ENCODE measurements at places on chromosomes 7 and 10.

- DNase-seq = no peak
Measured at GRCh38 chr10:36880898-36881297, 244.5 kb upstream of the ANKRD30A start.

DNA sequence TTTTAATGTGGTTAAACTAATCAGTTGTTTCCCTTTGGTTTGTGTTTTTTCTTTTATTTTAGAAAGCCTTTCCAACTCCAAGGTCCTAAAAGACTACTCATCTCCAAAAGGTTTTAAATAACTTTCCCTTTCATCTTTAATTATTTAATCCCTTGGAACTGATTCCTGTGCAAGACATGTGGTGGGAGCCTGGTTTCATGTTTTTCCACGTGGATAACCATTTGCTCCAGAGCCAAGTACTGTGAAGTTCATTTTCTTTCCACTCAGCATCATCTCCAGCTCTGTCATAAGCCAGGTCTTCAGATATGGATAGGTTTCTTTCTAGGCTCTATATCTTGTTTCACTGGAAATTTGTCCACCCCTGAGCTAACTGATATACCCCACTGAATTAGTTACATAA, 16.7 kb downstream of the PPP1R3C start:
- peak; percentile 93 for DNase-seq

GRCh38 chr7:11228515-11228914, 254.8 kb downstream of the PHF14 start:
- DNase-seq = no peak

DNA sequence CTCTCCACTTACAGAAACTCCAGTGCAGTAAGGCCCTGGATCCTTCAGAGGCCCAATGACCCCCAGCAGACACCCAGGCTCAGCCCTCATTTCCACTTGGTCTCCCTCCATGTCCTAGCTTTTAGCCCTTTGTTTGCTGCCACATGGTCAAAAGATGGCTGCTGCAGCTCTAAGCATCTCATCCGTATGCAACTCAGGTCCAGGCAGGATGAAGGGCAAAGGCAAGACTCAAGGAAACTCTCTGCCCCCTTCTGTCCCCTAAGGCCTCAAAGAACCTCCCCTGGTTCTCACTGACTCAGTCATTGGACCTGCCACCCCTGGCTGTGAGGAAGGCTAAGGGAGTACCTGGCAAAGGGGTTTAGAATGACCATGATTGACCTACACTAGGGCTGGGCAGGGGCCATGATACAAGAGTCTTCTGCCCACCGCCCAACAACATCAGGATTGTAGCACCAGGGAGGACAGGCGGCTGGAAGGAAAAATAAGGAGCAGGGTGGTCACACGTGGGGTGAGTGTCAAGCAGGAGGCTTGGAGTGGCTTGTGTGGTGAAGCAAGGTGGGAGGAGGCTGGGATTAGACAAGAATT, 303.8 kb upstream of the ZMIZ1 start:
- no peak for DNase-seq

GRCh38 chr10:4847561-4848355, 21.8 kb downstream of the AKR1E2 start:
- peak; percentile 71 for DNase-seq

GRCh38 chr10:109966961-109967738, 40.6 kb upstream of the ADD3 start:
- DNase-seq = peak; percentile 72

DNA sequence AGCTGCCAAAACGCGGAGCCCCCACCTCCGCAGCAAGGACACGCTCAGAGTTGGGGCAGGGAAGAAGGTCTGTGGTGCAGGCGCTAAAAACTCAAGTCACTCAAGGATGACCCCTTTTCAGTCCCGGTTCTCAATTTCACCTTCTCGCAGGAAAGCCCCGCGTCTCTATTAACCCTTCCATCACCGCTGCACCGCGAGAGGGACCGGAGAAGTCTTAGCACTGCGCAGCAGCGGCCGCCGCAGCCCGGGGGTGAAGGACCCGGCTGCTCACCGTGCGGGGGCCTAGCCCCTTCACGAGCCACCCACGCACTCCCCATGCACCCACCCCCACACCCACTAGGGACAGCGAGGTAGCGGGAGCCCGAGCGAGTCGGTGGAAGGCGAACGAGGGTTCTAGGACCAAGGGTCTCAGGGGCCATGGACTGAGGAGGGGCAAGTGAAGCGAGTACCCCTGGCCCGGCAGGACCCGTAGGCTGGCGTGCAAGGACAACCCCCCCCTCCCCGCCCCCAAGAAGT, 162.9 kb downstream of the SH3PXD2A start:
- DNase-seq = no peak

- no peak for DNase-seq
Measured at GRCh38 chr10:116752563-116752962, 10.2 kb upstream of the HSPA12A start.

DNA sequence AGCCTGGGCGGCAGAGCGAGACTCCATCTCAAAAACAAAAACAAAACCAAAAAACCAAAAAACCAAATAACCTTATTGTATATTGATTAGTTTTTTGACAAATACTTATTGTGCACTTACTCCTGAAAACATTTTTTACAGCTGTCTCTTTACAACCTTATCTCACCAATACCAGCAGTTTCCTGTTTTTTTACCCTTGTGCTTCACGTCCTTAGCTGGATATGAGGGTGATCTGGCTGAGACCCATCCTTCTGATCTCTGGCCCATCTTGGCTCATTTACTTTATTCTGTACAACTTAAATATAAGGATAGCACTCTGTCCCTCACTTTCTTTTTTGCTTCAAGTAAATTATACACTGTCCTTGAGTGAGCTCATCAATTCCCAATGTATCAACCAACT, 104.6 kb upstream of the DNAJB12 start:
- no peak for DNase-seq

DNA sequence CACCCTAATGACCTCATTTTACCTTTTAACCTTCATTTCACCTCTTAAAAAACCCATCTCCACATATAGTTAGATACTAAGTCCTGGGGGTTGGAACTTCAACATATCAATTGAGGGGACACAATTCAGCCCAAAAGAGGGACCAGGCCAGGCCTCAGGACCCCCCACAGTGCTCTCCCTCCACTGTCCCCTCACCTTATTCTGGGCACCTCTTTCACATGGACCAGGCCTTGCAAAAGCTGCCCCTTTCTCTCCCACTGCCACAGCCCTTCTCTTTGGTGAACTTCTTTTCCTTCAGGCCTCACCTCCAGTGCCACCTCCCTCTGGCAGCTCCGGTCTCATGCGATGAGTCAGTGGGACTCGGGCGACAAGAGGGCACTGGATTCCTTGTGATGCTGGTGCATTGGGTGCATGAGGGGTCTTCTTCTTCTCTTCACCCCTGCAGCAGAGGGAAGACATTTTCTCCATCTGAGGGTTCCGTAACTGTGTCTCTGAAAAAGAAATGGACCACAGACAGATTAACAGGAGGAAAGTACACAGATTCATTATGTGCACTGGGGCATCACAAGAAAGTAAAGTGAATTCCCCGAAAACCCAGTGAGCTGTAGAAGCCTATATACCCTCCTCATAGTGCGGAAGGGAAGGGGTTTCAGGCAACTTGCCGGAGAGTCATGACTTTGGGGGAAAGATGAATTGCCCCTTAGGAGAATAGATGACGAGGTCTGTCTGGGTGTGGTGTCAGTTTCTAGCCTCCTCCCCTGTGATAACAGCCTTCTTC, 288.7 kb upstream of the IGFBP3 start:
- no peak for DNase-seq

GRCh38 chr7:158401295-158401694, 186.3 kb downstream of the PTPRN2 start:
- DNase-seq = no peak

- no peak for DNase-seq
Measured at GRCh38 chr10:123896246-123896927, 4.8 kb upstream of the CPXM2 start.

DNA sequence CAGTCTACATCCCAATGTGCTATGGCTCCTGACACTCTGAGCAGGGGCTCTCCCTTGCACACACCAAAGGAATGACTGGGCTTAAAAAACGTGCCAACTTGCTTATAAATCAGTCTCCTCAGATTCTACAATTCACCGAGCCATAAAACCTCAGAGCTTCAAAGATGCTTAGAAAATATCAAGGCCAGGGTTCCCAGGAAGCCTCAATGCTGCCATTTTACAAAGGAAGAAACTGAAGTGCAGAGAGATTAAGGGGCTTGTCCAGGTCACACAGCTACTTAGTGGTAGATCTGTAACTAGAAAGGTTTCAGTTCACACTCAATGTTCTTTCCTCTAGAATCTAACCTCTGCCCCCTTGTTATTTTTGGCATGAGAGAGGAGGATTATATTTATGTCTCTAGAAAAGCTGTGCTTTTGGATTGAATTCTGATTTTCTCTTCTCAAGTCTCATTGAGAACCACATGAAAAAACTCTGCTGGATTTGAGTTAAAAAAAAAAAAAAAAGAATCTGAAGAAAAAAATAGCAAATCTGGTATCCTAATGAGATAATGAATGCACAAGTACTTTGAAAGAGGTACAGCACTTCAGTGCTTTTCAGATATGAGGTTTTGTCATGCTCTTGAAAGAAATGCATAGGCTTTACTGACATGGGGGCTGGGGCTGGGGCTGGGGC, 22.3 kb upstream of the TSPAN33 start:
- no peak for DNase-seq

- DNase-seq = no peak
Measured at GRCh38 chr10:29882766-29883165, 176.6 kb downstream of the JCAD start.

DNA sequence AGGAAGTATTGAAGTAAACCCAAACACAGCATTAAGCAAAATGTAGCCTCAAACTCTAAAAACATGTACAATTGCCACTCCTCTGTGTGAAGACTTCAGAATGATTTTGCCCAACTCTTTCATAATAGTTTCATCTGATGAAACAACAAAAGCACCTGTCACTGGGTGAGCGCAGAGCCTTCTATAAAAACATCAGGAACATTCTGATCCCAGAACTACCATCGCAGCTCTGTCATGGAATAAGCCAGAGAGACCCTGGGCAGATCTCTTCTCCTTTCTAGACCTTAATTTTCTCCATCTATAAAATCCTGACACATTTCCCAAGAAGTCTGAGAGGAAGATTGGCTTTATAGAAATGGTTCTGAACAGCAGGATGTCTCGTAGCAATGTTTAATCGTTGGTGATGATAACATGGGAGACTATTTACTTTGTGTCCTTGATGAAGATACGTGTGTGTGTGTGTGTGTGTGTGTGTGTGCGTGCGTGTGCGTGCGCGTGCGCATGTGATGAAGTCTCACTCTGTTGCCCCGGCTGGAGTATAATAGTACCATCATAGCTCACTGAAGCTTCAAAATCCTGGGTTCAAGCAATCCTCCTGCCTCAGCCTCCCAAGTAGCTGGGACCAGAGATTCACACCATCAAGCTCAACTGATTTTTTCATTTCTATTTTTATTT, 198.0 kb downstream of the KIAA1217 start:
- DNase-seq = no peak

DNA sequence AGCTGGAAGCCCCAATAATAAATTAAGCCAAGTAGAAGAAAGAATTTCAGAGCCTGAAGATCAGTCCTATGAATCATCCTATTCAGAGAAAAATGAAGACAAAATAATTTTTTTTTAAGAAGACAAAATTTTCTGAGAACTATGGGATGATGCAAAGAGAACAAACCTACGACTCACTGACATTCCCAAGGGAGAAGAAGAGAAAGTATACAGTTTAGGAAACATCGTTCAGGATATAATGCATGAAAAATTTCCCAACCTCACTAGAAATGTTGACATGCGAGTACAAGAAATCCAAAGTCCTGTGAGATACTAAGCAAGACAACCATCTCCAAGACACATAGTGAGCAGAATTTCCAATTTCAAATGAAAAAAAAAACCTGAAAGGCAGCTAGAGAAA, 150.5 kb downstream of the THSD7A start:
- no peak for DNase-seq

DNA sequence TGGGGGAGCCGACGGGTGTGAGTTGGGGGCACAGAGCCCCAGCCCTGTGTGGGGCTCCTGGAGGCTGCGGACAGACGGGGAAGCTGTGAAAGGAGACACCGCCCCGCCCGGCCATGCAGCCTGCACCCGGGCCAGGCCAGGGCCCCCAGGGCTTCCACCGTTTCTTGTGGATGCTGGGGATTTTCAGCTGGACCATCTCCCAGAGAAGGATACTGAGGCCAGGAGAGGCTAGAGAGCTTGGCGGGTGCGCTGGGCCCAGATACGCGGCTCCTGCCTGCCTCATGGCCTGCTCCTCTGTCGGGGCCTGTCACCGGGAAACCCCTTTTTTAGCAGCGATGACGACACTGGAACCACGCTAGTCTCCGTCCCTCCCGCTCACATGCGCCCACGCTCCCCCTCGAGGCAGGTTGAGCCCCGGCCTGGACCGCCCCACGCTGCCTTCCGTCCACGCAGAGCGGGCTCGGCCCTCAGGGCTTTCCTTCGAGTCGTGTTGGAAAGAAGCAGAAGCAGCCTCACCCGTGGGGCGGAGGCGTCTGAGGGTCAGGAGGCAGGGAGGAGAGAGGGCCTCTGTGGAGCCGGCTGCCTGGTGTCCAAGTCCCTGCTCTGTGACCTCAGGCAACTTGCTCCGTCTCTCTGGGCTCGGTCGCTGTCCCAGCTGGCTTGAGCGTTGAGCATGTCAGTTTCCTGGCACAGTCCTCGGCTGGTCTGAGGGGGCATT, 11.7 kb downstream of the TMEM184A start:
- no peak for DNase-seq

DNA sequence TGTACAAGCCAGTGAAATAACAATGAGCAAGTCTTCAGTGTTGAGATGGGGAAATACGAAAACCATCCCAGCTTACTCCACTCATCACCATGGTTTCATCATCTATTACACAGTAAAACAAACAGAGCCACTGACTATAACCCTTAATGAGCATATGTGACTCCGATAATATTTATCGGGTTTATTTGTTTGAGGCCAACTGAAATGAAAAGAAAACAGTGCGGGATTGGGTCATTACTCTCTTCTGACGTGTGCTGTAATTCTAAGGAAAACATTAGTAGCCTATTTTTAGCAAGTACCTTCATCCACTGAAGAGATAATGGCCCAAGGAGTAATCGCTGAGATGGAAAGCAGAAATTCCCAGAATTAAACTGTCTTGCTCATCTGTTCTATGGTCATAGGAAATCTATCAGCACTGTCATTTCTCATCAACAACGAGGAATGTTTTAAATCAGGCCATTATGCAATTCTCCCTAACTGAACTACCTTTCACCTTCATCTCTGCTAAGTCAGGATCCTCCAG, 716.5 kb downstream of the INHBA start:
- DNase-seq = peak; percentile 96

GRCh38 chr10:129711291-129711690, 244.2 kb downstream of the MGMT start:
- no peak for DNase-seq

- no peak for DNase-seq
Measured at GRCh38 chr10:71742301-71743088, 22.9 kb upstream of the C10orf105 start.

DNA sequence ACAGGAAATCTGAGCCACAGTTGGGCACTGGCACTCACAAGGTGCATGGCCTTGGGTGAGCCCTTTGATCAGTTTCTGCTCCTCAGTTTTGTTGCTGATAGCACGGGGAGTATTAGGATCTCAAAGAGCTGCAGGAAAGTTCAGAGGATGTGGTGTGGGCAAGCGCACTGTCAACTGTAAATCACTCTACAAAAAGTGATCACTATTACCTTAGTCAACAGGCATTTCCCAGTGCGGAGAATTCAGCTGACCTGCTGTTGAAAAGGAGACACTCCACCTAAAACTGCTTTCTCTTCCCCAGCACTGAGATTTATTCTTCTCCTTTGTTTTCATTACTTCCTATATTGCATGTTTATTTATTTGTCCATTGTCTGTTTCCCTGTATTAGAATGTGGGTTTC, 331.0 kb downstream of the PRPF18 start:
- DNase-seq = no peak

Measured in astrocyte (in vitro differentiated cells and primary cell).